ENCODE measurements at places on chromosomes 5 and 9. TPM values are rescaled to one million over a fixed set of nuclear protein-coding genes. Genes with fewer than 3 reads are reported as not detected.

GRCh38 chr9:68895741-68896478 is 118.0 kb downstream of the PRKACG start:
- H3K36me3 ChIP-seq, result peaks cover 1% of the 10 kb centered on the region
- H3K4me3 ChIP-seq, result no peak overlapping the region
- peaks cover 23% of the 10 kb centered on the region for H3K4me1 ChIP-seq
- peak; percentile 37 for DNase-seq
- no peaks in the 10 kb centered on the region for H3K27me3 ChIP-seq

GRCh38 chr5:100165309-100165708 is 369.9 kb upstream of the FAM174A start:
- no peak overlapping the region for H3K27ac ChIP-seq
- no peak for DNase-seq

GRCh38 chr9:37918665-37919170 is 14.8 kb upstream of the SLC25A51 start:
- H3K36me3 ChIP-seq, result no peaks in the 10 kb centered on the region
- no peaks in the 10 kb centered on the region for H3K27me3 ChIP-seq
- H3K4me3 ChIP-seq, result no peak overlapping the region
- H3K4me1 ChIP-seq, result peaks cover 71% of the 10 kb centered on the region
- H3K27ac ChIP-seq, result no peak overlapping the region

SPATA31D4 gene
- not detected for total RNA-seq

SLC34A1 gene
- not detected for total RNA-seq

DNA sequence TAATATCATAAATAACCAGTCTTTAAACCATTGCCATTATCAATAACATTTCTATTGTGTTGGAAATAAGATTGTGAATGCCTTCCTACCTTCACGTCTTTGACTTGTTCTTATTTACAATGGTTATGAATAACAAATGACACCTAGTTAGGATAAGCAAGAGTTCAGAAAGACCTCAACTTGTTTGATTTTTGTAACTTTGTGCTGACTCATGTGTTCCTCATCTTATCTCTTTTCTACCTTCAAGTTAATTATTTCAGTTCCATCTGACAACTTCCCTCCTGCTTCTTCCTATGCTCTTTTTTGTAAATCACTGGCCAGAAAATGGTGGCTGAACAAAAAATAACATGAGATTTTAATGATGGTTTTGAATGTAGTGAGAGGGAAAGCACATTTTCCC is 538.5 kb upstream of the TUSC1 start:
- no peak overlapping the region for H3K4me3 ChIP-seq
- H3K27ac ChIP-seq, result no peak overlapping the region
- H3K4me1 ChIP-seq, result no peaks in the 10 kb centered on the region
- no peaks in the 10 kb centered on the region for H3K27me3 ChIP-seq
- H3K36me3 ChIP-seq, result no peaks in the 10 kb centered on the region
- no peak for DNase-seq

DNA sequence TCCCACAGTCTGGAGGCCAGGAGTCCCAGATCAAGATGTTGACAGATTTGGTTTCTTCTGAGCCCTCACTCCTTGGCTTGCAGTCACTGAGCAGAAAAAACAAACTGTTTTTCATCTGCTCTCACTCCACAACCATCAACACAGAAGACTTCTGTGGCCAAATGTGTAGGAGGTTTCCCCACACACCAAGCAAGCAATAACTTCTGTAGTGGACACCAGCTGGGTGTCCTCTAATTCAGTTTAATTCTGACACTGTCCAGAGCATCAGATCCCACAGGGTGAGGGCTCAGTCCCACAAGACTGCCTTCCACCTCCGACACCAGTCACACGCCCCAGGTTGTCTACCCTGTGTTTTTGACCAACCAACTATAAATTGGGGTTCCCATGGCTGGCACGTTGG is 209.9 kb downstream of the AOPEP start:
- no peaks in the 10 kb centered on the region for H3K36me3 ChIP-seq
- no peak overlapping the region for H3K4me3 ChIP-seq
- peak; percentile 49 for DNase-seq
- H3K4me1 ChIP-seq, result peaks cover 16% of the 10 kb centered on the region
- H3K27me3 ChIP-seq, result no peaks in the 10 kb centered on the region
- no peak overlapping the region for H3K27ac ChIP-seq

DNA sequence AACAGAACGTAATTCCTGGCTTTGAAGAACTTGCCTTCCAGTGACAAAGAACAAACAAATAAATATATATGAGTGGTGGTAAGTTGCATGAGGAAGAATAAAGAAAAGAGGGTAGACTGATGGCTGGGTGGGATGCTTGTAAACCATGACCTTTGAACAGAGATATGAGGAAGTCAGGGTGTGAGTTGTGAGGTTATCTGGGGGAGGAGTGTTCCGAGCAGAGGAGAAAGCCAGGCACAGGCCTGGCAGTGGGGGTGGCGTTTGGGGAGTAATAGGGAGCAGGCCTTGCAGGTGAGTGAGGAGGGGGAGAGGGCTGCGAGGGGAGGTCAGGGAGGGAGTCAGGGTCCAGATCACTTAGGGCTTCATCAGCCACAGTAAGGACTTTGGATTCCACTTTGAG is 213.4 kb downstream of the PTTG1 start:
- H3K4me3 ChIP-seq, result no peak overlapping the region
- no peaks in the 10 kb centered on the region for H3K4me1 ChIP-seq
- no peaks in the 10 kb centered on the region for H3K27me3 ChIP-seq
- H3K36me3 ChIP-seq, result no peaks in the 10 kb centered on the region

DNA sequence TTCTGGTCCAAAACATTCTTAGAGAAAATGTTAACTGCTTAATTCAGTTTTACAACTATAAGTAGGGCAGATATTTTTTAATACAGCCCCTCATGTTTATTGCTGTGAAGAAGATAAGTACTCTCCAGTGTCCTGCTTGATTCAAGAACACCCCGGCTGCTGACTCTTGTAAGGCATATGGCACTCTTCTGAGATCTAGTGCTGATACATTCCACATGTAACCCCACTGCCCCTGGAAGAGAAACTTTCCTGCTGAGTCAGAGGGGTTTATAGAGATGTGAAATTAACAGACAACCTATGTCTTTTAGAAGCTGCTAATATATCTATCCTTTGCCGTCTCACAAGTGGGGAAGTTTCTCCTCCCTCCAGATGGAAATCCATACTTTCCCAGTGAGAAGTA is 1.0 kb upstream of the MINAR2 start:
- H3K4me1 ChIP-seq, result no peaks in the 10 kb centered on the region
- H3K36me3 ChIP-seq, result no peaks in the 10 kb centered on the region
- DNase-seq, result no peak
- no peaks in the 10 kb centered on the region for H3K27me3 ChIP-seq
- no peak overlapping the region for H3K4me3 ChIP-seq
- H3K27ac ChIP-seq, result no peak overlapping the region

GRCh38 chr9:129500863-129501770 is 119.8 kb downstream of the C9orf50 start:
- no peaks in the 10 kb centered on the region for H3K4me1 ChIP-seq
- DNase-seq, result no peak
- peak overlapping the region; percentile 54 for H3K27ac ChIP-seq
- no peak overlapping the region for H3K4me3 ChIP-seq
